CD4-positive, alpha-beta T cell treated with Interferon gamma for 1 hour (primary cell): ENCODE measurements at places on chromosomes 3 and 15.

DNA sequence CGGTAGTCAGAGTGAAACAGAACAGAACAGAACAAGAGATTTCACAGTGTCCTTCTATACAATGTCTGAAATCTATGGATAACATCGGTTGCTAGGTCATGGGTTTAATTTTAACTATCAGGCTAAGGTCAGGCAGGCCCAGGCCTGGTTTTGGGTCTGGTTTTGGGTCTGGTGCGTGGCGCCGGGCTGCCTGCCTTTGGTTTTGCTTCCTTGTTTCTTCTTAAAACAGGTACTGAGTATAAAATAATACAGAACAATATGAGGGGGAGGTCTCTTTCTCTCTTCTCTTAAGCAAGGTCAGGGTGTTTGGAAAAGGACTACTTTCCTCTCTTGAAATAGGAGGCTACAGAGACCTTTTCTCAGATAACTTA lies 1.4 kb downstream of the AEN start:
- DNase-seq, result peak; percentile 18

DNA sequence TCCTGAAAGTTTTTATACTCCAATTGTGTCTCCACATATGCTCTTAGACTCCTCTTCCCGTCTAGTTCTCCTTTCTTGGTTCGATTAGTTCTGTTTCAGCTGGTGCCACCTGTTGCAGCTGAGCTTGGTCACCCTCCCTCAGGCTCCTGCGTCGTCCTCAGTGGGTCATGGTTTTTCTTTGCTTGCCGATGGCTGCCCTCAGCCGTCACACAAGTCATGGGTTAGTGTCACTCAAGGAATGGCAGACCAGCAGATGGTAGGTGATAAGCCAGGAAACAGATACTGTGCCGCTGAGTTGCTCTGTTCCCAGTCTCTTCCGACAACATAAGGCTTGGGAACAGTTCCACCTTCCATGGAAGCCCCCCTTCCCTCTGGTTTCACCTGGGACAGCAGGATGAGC lies 109.9 kb downstream of the IGF1R start:
- no peak for DNase-seq

- no peak for DNase-seq
These were observed 99.7 kb downstream of the LRIG1 start for GRCh38 chr3:66401157-66401550.

DNA sequence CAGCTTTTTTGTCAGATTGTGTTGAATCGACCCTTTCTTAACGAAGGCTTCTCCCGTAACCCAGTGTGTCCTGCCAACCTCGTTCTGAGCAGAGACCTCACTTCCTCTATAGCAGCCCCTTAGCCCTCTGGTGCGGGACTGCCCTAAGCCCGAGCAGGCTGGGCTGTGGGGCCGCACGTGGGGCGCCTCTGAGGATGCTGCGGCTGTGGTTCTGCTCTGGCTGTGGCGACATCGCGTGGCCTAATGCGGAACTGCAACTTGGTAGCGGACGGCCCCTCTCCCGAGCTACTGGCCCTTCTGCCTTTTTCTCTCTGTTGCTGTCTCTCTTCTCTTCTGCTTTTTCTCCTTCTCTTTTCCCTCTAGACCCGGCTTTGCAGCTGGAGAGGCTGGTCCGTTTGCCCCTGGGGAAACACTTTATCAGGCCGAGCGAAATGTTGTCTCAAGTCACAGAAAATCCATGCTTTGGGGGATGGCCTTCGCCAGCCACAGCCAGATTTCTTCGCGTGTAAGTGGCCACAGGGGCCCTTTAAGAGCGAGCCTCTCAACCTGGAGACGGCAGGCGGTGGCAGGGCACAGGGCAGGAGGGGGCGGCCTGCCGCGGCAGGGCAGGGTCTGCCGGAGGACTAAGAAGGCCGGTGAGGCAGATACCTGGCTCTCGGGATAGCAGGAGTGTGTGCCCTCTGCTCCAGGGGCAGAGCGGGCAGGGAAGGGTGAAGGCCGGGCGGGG lies 19.4 kb upstream of the KIF23 start:
- DNase-seq, result peak; percentile 71

DNA sequence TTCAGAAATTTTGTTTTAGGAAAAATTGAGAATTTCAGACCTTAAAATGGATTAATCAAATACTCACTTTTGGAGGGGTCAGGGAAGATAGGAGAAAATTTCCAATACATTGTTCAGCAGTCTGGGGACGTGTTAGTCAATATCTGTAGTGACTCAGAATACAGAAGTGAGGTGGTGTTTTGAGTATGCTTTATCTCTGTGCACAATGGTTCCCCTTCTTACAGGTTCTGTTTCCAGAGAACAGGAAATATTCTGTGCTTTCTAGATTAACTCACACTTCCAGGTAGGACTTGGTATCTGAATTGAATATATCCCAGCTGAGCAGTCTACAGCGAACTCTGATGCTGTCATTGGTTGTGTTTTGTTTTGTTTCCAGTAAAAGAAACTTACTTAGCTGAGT lies 30.7 kb upstream of the CCDC54 start:
- no peak for DNase-seq

DNA sequence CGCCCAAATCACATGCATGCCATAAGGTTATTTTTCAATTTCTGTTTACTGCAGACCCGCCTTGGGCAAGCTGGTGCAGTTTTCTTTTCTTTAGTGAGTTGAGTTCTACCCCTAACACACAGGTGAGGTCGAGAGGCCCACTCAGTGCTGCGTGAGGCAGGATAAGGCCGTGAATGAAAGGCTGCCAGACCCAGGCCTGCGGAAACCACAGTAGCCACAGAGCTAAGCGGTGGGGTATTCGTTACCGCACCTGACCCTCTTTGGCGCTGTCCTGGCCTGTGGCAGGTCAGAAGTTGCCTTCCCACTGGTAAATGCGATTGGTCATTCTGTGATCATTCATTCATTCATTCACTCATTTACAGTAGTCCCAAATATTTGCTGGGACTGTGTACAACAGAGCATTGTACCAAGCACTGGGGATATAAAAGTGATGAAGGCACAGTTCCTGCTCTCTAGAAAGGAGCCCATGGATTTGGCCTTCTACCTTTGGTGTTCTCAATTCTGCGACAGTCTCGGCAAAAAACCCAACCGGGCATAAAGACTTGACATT lies 144.8 kb downstream of the XXYLT1 start:
- no peak for DNase-seq
